ENCODE measurements at places on chromosomes 12 and 14. TPM values are rescaled to one million over a fixed set of nuclear protein-coding genes. Genes with fewer than 3 reads are reported as not detected.

DNA sequence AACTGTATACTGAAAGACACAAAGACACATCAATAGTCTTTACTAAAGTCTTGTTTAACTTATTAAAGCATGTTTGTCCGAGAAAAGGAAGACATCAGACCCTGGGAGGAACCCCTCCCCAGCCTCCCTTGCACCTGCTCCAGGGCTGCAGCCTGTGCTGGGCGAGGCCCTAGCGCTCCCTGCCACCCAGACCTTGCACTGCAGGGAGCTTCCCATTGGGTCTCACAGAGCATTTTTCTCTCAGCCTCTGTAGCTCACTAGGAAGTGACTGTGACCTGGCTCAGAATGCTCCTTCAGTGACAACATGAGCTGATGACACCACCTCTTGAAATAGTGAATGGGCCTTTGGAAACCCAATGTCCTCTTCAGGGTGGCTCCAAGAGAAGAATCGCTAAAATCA is 461.2 kb downstream of the TMEM121 start:
- no peak for DNase-seq

DNA sequence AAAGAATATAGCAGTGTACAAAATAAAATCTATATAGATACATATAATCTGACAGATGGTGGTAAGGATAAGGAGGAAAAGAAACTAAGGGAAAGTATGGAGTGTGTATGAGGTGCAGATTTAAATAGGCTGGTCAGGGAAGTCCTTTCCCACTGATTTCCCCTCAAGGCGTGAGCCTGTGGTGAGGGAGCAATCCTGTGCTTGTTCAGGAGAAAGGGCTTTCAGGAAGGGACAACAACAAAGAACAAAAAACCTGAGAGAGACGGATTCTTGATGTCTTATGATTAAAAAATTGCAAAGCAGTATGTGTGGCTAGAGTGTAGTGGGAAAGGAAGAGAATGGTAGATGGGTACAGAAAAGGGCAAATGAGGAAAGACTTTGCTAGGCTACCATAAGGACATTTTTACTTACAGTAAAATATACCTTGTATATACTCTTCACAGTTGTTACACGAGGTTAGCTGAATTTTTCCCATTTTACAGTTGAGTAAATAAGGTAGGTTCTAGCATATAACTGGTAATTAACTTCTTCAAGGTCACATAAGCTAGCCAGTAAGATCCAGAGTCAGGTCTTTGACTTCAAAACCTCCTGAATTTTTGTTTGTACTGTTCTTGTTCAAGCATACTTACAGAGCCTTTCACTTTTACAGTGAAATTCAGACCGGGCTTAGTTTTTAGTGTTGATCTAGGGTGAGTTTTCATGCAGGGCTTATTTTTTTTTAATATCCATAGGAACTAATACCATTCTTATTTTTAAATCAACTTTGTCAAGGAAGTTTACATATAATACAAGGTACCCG is 15.6 kb downstream of the CNOT2 start:
- no peak for DNase-seq

- DNase-seq: no peak
These were observed 35.4 kb downstream of the PACS2 start for GRCh38 chr14:105349992-105350391.

GRCh38 chr14:93096691-93097322 is 18.9 kb downstream of the ITPK1 start:
- DNase-seq: no peak

- no peak for DNase-seq
These were observed 57.9 kb upstream of the CCDC91 start for GRCh38 chr12:28132398-28132797.

DNA sequence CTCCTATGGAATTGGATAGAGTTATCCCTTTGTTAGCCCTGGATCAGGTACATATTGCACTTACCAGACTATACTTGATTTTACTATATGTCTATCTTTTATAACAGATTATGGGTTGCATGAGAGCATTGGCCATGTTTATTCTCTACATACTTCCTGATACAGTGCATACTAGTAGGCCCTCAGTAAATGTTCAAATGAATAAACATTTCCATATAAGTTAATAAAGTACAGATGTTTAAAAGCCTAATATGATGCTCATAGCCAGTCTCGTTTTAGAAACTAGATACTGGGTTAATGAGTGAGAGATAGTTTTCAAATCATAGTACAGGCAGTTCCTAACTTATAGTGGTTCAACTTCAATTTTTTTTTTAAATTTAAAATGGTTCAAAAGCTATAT is 39.5 kb upstream of the TOMM20L start:
- no peak for DNase-seq

DNA sequence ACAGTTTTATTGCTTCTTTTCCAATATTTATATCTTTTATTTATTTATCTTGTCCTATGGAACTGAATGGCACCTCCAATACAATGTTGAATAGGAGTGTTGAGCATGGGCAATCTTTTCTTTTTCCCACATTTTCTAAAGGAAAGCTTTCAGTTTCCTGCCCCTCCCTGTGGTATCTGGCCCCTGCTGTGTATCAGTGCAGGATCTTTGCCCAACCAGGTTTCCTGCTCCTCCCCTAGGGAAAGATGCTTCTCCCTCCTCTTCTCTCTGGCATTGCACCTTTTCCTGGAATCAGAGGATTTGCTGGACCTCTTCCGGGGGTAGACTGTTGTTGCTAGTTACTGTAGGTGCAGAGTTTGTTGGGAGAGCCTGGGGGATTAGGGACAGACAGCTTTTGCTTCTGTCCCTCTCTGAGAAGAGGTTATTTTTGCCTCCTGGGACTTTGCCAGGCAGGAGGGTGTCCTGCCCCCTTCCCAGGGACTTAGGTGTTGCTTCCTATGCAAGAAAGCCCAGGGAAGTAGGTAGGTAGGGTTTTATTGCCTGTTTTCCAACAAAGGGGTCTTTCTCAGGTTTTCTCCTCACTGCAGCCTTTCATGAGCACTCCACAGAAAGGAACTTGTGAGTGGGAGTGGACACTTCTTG is 67.6 kb downstream of the POLR3B start:
- DNase-seq: no peak

DNA sequence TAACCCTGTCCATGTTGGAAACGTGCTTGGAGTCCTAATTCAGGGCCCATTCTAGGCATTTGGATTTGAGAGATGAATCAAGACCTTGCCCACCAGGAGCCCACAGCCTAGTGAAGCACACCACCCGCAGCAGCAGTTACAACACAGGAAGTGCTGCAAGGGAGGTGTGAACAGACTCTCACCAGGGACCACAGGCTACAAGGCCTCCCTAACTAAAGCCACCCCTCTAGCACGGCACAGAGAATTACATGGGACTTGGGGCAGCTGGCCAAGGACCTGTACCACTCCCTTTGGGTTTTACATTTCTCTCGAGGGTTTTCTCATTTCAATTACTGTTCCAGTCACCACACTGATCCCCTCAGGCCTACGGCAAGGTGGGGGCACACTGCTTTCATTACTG is 49.5 kb upstream of the FOXN3 start:
- DNase-seq: no peak

GRCh38 chr12:51774933-51775332 is 73.6 kb downstream of the FIGNL2 start:
- no peak for DNase-seq

GRCh38 chr12:6053541-6053940 is 70.9 kb downstream of the VWF start:
- no peak for DNase-seq

BICD1 gene
- 36.3 TPM for total RNA-seq

ANHX gene
- total RNA-seq: not detected

SERPINA4 gene
- total RNA-seq: not detected

Data from frontal cortex (tissue), 4 donors.